Suppressor macrophage treated with lipopolysaccharide for 1 hour (primary cell): ENCODE measurements at places on chromosomes 3 and 15.

GRCh38 chr15:91208371-91208770 lies 108.3 kb downstream of the SV2B start:
- DNase-seq, result no peak

DNA sequence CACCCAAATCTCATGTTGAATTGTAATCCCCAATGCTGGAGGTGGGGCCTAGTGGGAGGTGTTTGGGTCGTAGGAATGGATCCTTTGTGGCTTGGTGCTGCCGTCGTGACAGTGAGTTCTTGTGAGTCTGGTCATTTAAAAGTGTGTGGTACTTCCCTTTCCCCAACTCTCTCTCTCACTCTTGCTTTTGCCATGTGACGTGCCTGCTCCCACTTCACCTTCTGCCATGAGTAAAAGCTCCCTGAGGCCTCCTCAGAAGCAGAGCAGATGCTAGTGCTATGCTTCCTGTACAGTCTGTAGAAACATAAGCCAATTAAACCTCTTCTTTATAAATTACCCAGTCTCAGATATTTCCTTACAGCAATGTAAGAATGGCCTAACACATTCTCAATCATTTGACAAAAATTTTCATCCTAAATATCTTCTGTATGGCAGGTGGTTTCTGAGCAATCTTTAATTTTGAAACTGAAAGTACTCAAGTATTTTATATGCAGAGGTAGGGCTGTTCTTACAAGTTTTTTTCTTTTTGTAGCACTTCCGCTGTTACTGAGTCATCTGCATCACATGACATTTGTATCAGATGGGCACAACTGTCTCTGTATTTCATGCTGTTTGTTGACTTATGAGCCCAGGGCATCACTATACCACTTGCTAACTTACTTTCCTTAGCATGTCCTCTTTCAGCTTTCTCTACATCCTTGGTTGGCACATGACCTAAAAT lies 8.8 kb downstream of the RPL39L start:
- DNase-seq, result peak; percentile 77

- DNase-seq, result no peak
Observed at GRCh38 chr15:55266547-55266946, 23.1 kb downstream of the RAB27A start.

DNA sequence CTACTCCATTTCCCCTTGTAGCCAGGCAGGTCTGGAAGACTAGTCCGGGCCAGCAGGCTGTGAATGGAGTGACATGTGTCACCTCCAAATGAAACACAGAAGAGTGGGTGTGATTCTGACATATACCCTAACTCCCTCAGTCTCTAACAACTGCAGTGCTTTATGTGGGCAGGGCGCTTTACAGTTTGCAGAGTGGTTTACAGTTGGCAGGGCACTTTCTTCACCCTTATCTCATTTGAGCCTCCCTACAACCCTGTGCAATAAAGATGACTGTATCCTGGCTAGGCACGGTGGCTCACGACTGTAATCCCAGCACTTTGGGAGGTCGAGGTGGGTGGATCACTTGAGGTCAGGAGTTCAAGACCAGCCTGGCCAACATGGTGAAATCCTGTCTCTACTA lies 176.3 kb downstream of the RAB11A start:
- DNase-seq, result no peak

- DNase-seq, result no peak
Observed at GRCh38 chr3:101036213-101036618, 43.0 kb upstream of the ABI3BP start.

GRCh38 chr15:79529157-79529785 lies 97.1 kb downstream of the MINAR1 start:
- no peak for DNase-seq

DNA sequence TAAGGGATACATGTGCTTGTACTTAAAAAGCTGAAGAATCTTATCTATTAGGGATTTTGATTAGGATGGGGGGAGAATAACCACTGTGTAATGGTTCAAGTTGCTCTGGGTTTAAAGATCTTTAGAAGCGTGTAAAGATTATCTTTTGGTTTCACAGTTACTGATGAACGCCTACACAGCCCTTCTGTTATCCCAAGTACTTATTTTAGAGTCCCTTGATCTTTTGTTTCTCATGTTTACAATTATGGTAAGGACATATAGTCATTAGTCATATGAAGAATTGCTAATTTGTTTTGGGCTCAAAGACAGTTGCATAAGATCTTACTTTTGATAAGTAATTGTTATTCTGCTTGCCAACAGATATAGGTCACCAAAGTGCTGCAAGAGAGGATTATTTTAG lies 160.1 kb downstream of the PLCL2 start:
- no peak for DNase-seq

DNA sequence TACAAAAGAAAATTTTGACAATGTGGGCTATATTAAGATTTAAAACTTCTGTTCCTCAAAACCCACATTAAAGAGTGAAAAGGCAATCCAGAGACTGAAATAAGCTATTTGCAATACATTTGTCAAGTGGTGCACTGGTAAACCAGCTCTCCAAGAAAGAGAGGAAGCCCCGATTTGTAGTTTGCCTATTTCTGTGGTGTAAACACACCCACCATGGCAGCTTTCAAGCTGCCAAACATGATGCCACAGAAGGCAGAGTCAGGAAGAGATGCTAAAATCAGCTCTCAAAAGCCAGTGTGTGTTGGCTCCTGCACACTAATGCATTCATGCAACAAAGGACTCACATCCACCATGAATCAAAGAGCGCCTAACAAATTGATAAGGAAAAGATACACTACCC lies 17.5 kb downstream of the RFTN1 start:
- no peak for DNase-seq

DNA sequence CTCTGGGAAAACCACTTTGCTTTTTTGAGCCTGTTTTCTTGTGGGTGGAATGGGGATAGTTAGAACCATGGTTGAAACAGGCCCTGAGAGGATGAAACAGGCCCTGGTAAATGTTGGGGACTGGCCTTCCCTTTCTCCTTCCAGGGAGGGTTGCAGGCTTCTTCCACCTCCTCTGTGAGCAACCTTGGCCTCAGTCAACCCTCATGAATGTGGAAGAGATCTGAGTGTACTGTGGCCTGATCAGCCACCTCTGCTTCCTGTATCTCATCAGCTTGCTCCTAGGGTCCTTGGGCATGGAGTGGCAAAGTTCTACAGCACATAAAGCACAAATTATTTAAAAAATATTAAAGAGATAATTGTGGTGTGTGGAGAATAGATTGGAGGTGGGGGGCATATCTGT lies 17.6 kb upstream of the TRH start:
- DNase-seq, result peak; percentile 35

DNA sequence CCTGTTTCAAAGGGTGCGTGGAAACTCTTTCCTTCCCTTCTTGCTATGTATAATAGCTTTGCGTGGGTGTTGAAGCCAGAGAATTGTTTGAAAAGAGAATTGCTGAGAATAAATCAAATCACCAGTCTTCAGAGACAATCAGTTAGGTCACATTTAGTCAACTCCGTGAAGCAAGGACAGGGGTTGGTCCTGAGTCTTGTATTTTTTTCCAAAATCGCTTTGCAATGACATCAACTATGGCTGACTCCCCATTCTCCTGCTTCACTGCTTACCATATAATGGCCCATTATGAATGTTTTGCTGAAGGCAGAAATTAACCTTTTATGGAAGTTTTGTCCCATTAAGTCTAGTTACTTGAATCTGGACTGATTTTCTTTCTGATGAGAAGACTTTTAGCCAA lies 852.8 kb downstream of the AGBL1 start:
- DNase-seq, result no peak

- DNase-seq, result no peak
Observed at GRCh38 chr3:17047162-17047561, 162.4 kb downstream of the PLCL2 start.

DNA sequence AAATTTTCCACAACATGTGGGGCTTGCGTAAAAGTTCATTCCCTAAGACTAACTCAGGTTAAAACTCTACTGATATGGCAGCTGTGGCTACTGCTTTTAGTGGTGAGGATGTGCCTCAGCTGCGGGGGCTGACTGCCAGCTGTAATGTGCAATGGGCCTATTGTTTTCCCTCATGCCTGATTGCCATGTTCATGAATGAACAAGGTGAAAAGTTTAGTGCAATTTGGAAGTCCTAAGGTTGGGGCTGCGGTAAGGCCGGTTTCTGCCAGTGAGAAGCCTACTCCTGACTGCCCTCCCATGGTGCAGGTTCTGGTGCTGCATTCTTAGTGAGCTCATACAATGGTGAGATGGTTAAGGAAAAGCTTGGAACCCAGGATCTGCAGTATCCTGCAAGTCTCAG lies 10.9 kb upstream of the ALDH1L1 start:
- DNase-seq, result no peak

DNA sequence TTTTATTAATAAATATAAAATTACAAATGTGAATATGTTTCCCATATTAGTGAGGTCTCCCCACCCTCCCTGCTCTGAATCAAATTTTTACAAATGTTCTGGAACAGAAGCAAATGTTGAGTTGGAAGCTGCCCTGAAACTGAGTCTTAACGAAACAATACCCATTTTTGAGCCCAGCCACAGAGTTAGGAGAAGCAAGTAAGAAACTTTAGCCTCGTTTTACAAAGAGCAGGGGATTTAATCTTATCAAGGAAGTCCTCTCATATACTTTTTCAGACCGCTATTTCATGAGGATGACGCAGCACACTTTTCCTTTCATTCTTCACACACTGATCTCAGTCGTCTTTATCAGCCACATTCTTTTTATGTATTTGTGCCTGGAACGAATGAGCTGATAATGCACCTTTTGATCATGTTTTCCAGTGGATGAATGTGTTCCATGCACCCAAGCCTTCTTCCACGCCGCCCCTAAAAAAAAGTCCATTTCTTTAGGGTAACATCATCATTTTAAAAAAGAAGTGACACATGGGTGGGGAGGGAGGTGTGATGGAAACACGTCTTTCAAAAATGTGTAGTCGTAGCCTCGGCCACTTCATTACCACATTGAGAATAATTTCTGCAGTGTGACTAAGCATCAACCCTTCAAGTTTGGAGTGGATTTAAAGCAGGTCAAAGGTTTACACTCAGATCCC lies 48.1 kb downstream of the SETMAR start:
- DNase-seq, result peak; percentile 69

- DNase-seq, result no peak
Observed at GRCh38 chr3:168608926-168609325, 513.2 kb upstream of the GOLIM4 start.

DNA sequence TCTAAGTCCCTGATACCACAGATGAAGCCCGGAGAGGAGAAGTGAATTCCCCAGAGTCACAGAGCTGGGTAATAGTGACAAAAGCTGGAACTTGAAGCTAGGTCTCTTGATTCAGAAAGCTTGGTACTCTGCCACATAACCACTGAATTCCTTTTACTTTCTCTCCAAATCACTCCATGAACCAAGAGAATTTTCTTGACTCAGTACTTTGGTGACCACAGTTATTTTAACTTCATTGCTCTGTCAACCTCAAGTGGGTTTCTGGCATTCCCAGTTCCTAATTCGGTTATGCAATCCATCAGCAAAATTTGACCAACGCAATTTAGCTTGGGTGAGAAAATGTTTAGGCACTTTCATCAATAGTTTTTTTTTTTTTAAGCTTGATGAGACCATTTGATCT lies 61.0 kb upstream of the PPARG start:
- peak; percentile 38 for DNase-seq

DNA sequence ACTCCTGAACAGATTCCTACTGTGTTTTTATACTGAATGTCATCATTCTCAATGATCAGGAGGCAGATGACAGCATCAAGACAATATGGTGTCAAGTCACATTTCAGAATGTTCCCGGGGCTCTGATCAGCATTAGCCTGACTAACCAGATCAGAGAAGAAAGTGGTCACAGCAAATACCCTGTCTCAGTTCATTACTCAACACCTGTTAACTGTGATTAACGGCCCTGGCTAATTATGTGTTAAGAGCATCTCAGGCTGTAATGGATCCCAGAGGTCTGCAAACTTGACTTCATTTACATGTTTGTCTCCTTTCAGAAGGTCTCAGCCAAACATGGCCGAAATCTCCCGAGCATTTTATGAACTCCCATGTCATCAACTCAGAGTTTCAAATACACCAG lies 833.7 kb downstream of the FHIT start:
- DNase-seq, result no peak

DNA sequence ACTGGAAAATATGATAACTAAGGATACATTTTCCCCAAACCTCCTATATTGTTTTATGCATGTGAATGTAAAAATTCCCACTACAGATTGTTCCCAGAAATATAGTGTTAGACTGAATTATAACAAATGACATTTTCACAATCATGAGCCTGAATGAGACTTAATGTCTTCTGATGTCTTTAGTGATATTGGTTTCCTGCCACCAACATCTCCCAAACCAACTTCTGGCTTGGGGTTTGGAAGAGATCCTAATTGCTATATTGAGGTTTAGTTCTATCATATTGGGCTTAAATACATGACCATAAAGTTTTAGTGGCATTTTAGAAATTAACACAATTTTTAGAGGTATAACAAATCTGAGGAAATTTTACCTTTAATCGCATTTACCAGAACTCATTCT lies 445.3 kb upstream of the CCDC54 start:
- DNase-seq, result no peak

- DNase-seq, result no peak
Observed at GRCh38 chr15:55110446-55110845, 86.3 kb downstream of the RSL24D1 start.

- peak; percentile 9 for DNase-seq
Observed at GRCh38 chr3:57864853-57865252, 108.7 kb downstream of the SLMAP start.

- DNase-seq, result no peak
Observed at GRCh38 chr3:15563190-15563589, 38.2 kb downstream of the HACL1 start.

DNA sequence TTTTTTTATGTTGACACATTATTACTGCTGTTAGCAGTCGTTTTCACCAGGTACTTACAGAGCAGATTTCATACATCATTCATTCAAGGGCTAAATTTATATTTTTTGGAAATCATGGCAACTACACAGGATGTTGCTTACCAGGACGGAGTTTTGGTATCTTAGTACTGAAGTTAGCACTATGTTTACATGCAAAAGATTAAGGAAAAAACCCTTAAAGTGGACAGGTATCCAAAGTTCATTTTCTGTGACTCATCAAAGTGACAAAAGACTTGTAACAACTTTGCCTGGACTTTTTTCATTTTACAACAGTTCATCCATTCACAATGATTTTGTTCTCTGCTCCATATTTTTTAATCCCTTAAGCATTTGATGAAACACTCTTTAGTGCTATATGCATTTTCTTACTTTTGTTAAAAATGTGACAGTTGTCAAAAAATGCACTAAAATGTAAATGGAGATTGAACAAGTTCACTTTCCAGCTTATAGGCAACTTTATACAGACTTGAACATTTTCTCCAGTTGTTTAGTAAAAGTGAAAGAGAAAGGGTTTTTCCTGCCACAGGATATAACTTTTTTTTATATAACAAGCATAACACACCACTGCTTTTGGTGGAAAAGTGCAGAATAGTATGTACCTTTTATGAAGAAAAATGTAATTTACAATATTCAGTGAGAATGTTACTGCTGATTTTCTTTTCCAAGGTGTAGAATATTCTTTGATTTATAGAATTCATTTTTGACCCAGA lies 104.1 kb downstream of the STT3B start:
- DNase-seq, result no peak

- no peak for DNase-seq
Observed at GRCh38 chr3:113629584-113630421, 66.6 kb downstream of the USF3 start.

GRCh38 chr3:184231671-184232070 lies 2.3 kb downstream of the VWA5B2 start:
- DNase-seq, result no peak
